Activated CD4-positive, alpha-beta T cell treated with anti-CD3 and anti-CD28 coated beads for 36 hours (primary cell): ENCODE measurements at places on chromosomes 16 and 17. TPM values are rescaled to one million over a fixed set of nuclear protein-coding genes. Genes with fewer than 3 reads are reported as not detected.
A peak's percentile ranks its signal among the peaks of the same experiment; 100 is the strongest.

The SOX15 gene
- total RNA-seq: not detected

The SEBOX gene
- not detected for total RNA-seq

The CRYM gene
- total RNA-seq: not detected

The NT5M gene
- 5.4 TPM for total RNA-seq

The ITGB3 gene
- not detected for total RNA-seq

The ZNF469 gene
- total RNA-seq: 0.50 TPM

The HBA2 gene
- total RNA-seq: not detected

The TPSG1 gene
- not detected for total RNA-seq

The PRAC2 gene
- not detected for total RNA-seq

The FA2H gene
- total RNA-seq: not detected

The HSD11B2 gene
- total RNA-seq: 2.2 TPM

The VPS9D1 gene
- total RNA-seq: 2.6 TPM

The PRSS21 gene
- total RNA-seq: 0.69 TPM

- DNase-seq: no peak
- H3K36me3 ChIP-seq: no peaks in the 10 kb centered on the region
- no peaks in the 10 kb centered on the region for H3K27me3 ChIP-seq
- peak overlapping the region; percentile 71 for H3K4me3 ChIP-seq
- H3K4me1 ChIP-seq: peaks cover 60% of the 10 kb centered on the region
- H3K27ac ChIP-seq: peak overlapping the region; percentile 83
Observed at GRCh38 chr17:78259192-78259554, 27.7 kb downstream of the TMEM235 start.

DNA sequence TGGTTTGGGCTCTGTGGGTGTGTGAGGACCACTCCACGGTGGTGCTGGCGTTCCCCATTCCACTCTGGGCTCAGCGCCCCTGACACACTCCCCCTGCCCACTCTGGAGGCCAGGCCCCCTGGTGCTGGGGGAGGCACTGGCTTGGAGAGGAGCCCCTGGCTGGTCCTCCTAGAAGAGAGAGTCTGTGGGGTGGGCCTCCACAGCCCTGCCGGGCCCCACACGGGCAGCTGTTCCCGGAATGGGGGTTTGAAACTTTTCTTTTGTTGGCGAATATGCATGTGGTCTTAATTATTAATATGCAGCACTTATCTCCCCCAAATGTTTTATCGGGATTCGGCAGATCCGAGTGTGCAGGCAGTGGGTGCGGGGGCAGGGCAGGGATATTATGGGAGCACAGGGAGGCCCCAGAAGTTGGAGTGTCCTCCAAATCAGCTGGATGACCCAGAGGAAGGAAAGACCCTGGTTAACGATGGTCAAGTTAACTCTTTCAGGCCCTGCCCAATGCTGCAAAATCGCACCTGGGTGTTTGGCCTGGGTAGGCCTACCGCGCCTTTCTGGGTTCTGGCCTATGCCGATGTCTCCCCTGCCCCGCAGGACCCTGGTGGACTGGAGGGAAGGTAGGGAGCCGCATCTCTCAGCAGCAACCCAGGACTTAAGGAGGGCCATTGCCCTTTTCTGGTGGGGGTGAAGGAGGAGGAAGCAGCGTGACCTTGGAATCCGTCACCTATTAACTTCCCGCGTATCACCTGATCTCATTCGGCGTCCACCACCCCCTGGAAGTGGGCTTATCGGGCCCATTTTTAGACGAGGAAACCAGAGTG is 36.0 kb downstream of the TMEM235 start:
- peaks cover 34% of the 10 kb centered on the region for H3K4me1 ChIP-seq
- H3K4me3 ChIP-seq: no peak overlapping the region
- no peak for DNase-seq
- no peaks in the 10 kb centered on the region for H3K36me3 ChIP-seq
- no peaks in the 10 kb centered on the region for H3K27me3 ChIP-seq
- no peak overlapping the region for H3K27ac ChIP-seq

GRCh38 chr17:5381542-5381941 is 37.9 kb downstream of the NUP88 start:
- H3K36me3 ChIP-seq: peaks cover 70% of the 10 kb centered on the region
- peak overlapping the region; percentile 37 for H3K27ac ChIP-seq
- peaks cover 4% of the 10 kb centered on the region for H3K4me1 ChIP-seq
- no peaks in the 10 kb centered on the region for H3K27me3 ChIP-seq

DNA sequence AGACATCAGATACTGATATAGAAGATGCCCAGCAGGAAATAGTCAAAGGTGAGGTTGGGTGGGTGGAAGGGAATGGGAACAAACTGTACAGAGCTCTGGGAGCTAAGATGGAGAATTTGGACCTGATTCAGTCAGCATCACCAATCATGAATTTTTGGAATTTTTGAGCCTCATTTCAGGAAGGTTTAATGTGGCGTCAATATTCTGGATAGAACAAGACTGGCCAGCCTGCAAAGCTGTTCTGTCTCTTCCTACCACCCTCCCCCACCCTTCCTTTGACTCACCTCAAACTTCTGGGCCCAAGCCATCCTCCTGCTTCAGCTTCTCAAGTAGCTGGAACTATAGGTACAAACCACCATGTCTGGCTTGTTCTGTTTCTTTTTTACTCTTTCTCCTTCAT is 32.6 kb downstream of the CTCF start:
- peak; percentile 44 for DNase-seq
- H3K27me3 ChIP-seq: no peaks in the 10 kb centered on the region
- peak overlapping the region; percentile 53 for H3K27ac ChIP-seq
- peaks cover 36% of the 10 kb centered on the region for H3K4me1 ChIP-seq

GRCh38 chr16:75908331-75909117 is 182.2 kb upstream of the CPHXL start:
- H3K4me1 ChIP-seq: no peaks in the 10 kb centered on the region
- H3K27me3 ChIP-seq: peaks cover 4% of the 10 kb centered on the region
- H3K36me3 ChIP-seq: no peaks in the 10 kb centered on the region
- H3K4me3 ChIP-seq: no peak overlapping the region
- H3K27ac ChIP-seq: no peak overlapping the region

DNA sequence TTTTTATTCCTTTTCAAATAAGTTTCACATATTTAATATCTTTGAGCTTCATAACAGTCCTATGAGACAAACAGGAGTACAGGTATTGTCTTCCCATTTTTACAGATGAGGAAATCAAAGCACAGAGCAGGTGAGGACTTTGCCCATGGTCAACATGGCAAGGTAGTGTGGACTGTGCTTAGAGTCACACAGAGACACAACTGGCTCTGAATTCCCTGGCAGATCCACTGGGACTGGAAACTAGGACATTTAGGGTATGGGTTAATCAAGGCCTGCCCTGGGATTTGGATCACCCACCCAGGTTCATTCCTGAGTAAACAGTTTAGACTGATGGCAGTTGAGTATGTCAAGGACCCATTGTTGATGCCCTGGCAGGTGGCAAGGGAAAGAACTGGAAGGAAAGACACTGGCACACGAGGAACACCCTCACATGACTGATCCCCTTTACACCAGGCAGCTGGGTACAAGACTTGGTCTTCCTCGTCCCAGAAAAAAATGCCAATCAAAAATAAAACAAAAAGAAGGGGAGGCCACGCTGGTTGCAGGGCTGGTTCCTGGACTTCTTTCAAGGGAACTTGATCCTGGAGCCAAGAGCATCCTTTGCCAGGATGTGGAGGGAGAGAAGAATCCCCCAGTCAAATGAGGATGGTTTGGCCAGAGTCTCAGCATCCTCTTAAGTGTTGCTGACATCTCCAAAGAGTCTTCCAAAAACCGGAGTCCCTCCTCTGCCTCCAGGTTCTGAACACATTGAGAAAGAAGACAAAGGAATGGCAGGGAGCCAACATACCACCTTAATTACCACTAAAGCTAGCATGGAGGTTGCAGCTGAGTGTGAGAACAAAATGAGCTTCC is 34.9 kb downstream of the CHD9 start:
- no peaks in the 10 kb centered on the region for H3K36me3 ChIP-seq
- peaks cover 3% of the 10 kb centered on the region for H3K27me3 ChIP-seq
- H3K4me3 ChIP-seq: no peak overlapping the region
- DNase-seq: no peak
- H3K27ac ChIP-seq: no peak overlapping the region

- H3K4me3 ChIP-seq: no peak overlapping the region
- H3K36me3 ChIP-seq: peaks cover 45% of the 10 kb centered on the region
- peaks cover 16% of the 10 kb centered on the region for H3K4me1 ChIP-seq
- H3K27me3 ChIP-seq: no peaks in the 10 kb centered on the region
Observed at GRCh38 chr16:67230809-67231660, 4.1 kb downstream of the TMEM208 start.

- no peak for DNase-seq
- H3K4me1 ChIP-seq: peaks cover 22% of the 10 kb centered on the region
- no peak overlapping the region for H3K4me3 ChIP-seq
- H3K27ac ChIP-seq: no peak overlapping the region
Observed at GRCh38 chr17:41116297-41116696, 1.9 kb downstream of the KRTAP4-11 start.

GRCh38 chr16:60329108-60329507 is 1595.0 kb upstream of the GOT2 start:
- no peaks in the 10 kb centered on the region for H3K4me1 ChIP-seq
- DNase-seq: no peak
- H3K27ac ChIP-seq: no peak overlapping the region
- no peaks in the 10 kb centered on the region for H3K36me3 ChIP-seq
- no peaks in the 10 kb centered on the region for H3K27me3 ChIP-seq

DNA sequence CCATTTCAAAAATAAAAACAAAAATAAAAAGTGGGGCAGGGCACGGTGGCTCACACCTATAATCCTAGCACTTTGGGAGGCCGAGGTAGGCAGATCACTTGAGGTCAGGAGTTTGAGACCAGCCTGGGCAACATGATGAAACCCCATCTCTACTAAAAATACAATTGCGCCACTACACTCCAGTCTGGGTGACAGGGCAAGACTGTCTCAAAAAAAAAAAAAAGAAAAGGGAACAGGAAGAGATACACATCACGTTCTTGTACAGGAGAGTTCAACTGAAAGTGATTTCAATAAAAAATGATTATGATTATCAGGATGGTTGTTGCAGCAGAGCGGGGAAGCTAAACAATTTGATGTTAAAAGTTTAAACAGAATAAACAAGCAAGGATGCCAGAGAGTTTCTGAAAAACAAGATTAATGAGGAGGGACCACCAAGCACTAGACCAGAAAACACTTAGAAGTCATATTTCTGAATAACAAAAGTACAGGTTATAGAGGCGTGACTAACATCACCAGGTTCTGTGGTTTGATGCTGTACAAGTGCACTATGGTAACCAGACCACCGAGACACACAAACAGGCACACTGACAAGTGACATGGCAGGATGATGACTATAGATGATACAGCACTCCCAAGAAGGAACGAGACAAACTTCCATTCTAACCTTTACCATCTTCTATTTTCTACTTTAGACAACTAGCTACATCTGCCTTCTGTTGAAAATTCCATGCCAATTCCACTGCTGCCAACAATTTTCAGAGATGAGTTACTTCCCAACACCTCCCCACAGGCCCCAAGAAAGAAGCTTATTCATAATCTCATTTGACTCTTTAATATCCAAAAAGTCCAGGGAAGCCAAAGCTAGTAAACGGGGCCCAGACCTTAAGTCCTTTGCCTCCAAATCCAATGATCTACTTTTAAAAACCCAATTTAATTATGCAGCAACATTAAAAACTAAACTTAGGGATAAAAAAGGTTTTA is 11.8 kb downstream of the DNAJA2 start:
- DNase-seq: peak; percentile 66
- peak overlapping the region; percentile 11 for H3K4me3 ChIP-seq
- H3K27ac ChIP-seq: peak overlapping the region; percentile 88

- H3K4me1 ChIP-seq: no peaks in the 10 kb centered on the region
- no peak overlapping the region for H3K4me3 ChIP-seq
- no peak overlapping the region for H3K27ac ChIP-seq
- no peak for DNase-seq
- no peaks in the 10 kb centered on the region for H3K27me3 ChIP-seq
- no peaks in the 10 kb centered on the region for H3K36me3 ChIP-seq
Observed at GRCh38 chr17:53033297-53033696, 789.4 kb upstream of the KIF2B start.
